ENCODE measurements at places on chromosomes 3 and 15.
A peak's percentile ranks its signal among the peaks of the same experiment; 100 is the strongest.

DNA sequence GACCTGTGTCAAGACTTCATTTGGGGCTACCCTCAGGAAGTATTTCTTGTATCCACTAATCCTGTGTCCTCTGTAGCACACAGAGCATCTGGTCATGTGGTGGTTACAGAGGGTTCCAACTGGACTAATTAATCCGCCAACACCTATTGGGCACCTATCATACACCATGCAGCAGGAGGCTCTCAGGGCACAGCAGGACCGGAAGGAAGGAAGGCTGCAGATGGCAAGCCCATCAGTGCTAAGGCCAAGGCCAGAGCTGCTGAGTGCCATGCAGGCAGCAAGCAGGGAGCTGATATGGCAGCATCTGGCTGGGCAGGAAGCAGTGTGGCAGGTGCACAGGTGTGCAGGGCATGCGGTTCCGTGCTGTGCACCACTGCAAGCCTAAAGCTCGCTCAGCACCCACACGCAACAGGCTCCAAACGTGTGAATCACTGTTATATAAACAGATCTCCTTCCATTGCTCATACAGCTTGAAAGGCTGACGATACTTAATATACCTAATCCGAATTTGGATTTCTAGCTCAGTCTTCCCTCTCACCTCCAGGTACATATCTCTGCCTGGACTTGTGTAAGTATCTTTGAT lies 64.4 kb upstream of the SNRPA1 start:
- H3K27ac ChIP-seq, result no peak overlapping the region
- H3K27me3 ChIP-seq, result no peaks in the 10 kb centered on the region
- H3K4me3 ChIP-seq, result no peak overlapping the region
- no peaks in the 10 kb centered on the region for H3K4me1 ChIP-seq
- no peaks in the 10 kb centered on the region for H3K36me3 ChIP-seq

- no peaks in the 10 kb centered on the region for H3K27me3 ChIP-seq
- DNase-seq, result no peak
- no peaks in the 10 kb centered on the region for H3K36me3 ChIP-seq
Measured at GRCh38 chr3:65114041-65114440, 426.2 kb upstream of the ADAMTS9 start.

GRCh38 chr3:36380221-36381031 lies at the start of gene STAC:
Gene STAC (plus strand): TSS chr3:36380504. CDS start chr3:36380644, 140 bp downstream.
- DNase-seq, result peak; percentile 20
- H3K36me3 ChIP-seq, result no peaks in the 10 kb centered on the region
- no peak within 1 kb of the TSS for H3K4me3 ChIP-seq
- H3K27ac ChIP-seq, result no peak within 1 kb of the TSS
- H3K27me3 ChIP-seq, result peaks cover 22% of the 10 kb centered on the region

DNA sequence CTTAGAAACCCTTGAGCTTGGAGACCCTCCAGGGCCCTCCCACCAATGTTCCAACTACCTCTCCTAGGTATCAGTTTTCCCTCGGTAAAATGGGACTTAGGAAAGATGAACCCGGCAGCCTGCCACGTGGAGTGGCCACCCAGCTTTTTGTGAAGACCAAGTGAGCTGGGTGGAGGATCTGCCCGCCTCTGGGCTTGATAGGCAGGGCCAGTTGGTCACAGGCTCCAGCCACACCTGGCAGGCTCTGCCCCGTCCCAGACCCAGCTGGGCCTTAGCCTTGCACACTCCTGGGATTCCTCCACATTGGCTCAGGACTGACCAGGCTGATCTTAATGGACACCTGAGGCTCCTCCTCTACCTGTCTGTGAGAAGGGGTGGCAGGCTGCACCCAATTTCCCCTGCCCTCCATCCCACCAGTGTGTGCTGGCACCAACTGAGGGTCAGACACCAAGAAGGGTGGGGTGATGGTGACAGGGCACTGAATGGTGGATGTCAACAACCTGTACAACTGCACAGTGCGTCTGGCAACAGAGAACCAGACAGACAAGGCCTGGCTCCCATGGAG lies 761 bp upstream of the GRIP2 start:
- H3K4me1 ChIP-seq, result no peaks in the 10 kb centered on the region
- DNase-seq, result no peak
- H3K27ac ChIP-seq, result no peak overlapping the region
- no peaks in the 10 kb centered on the region for H3K36me3 ChIP-seq

GRCh38 chr3:159001711-159002110 lies 199.9 kb downstream of the MFSD1 start:
- H3K27ac ChIP-seq, result no peak overlapping the region
- H3K27me3 ChIP-seq, result no peaks in the 10 kb centered on the region

GRCh38 chr3:127288921-127289705 lies 1.3 kb upstream of the PRR20G start:
- no peaks in the 10 kb centered on the region for H3K36me3 ChIP-seq
- peak; percentile 49 for DNase-seq
- no peaks in the 10 kb centered on the region for H3K4me1 ChIP-seq
- H3K4me3 ChIP-seq, result no peak overlapping the region
- H3K27ac ChIP-seq, result no peak overlapping the region

GRCh38 chr3:8617921-8618320 lies 26.7 kb downstream of the SSUH2 start:
- DNase-seq, result no peak
- no peak overlapping the region for H3K27ac ChIP-seq
- peaks cover 2% of the 10 kb centered on the region for H3K4me1 ChIP-seq

DNA sequence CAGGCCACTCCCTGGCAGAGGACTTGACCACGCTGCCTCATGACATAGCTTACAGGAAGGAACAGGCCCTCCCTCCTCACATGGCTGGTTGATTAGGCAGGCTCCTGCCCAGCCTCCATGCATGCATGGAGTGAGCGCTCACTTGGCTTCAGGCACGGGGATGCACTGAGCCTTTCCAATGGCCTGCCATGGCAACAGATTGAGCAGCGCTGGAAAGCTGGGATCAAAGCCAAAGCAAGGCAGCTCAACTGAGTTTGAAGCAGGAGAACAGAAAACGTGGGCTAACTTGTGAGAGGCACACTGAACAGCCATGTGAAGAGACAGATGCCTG lies 5.9 kb upstream of the GRAMD2A start:
- peaks cover 17% of the 10 kb centered on the region for H3K4me1 ChIP-seq
- peaks cover 85% of the 10 kb centered on the region for H3K36me3 ChIP-seq
- DNase-seq, result no peak
- H3K27ac ChIP-seq, result no peak overlapping the region
- H3K4me3 ChIP-seq, result no peak overlapping the region

DNA sequence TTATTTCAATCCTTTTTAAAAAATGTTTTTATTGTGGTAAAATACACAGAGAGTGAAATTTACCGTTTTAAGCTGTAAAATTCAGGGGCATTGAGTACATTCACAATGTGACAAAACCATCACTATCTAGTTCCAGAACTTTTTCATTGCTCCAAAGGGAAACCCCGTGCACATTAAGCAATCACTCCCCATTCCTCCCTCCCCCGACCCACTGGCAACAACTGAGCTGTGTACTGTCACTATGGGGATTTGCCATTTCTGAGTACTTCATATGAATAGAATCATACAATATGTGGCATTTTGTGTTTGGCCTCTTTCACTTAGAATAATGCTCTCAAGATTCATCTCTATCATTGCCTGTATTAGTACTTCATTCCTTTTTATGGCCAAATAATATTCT lies 45.5 kb upstream of the BOC start:
- H3K4me3 ChIP-seq, result no peak overlapping the region
- H3K4me1 ChIP-seq, result no peaks in the 10 kb centered on the region
- H3K36me3 ChIP-seq, result no peaks in the 10 kb centered on the region
- peaks cover 10% of the 10 kb centered on the region for H3K27me3 ChIP-seq

GRCh38 chr15:90001683-90002427 lies 731 bp downstream of the ZNF710 start:
- peaks cover 24% of the 10 kb centered on the region for H3K36me3 ChIP-seq
- peaks cover 62% of the 10 kb centered on the region for H3K4me1 ChIP-seq

- no peak overlapping the region for H3K4me3 ChIP-seq
- no peak for DNase-seq
- no peaks in the 10 kb centered on the region for H3K36me3 ChIP-seq
- H3K27ac ChIP-seq, result no peak overlapping the region
- no peaks in the 10 kb centered on the region for H3K4me1 ChIP-seq
- H3K27me3 ChIP-seq, result peaks cover 14% of the 10 kb centered on the region
Measured at GRCh38 chr15:61115241-61115640, 113.9 kb downstream of the RORA start.

GRCh38 chr3:33921608-33922007 lies 123.2 kb downstream of the PDCD6IP start:
- no peaks in the 10 kb centered on the region for H3K4me1 ChIP-seq
- H3K27ac ChIP-seq, result no peak overlapping the region
- no peak overlapping the region for H3K4me3 ChIP-seq
- no peaks in the 10 kb centered on the region for H3K27me3 ChIP-seq
- H3K36me3 ChIP-seq, result no peaks in the 10 kb centered on the region

DNA sequence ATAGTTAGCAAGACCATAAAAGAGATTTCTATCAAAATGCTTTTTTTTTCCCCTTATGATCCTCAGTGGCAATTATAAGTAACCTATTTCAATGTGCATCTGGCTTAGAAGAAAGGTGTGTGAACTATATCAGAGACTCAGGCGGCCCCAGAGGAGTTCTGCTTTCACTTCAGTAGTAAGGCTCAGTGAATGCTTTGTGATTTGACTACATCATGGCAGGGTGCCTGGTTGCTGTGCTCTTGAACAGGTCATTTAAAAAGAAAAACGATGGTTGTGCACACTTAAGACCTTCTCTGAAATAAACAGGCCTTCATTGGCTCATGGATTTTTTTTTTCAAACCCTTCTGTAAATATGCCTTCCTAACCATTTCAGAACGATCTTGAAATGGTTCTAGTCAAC lies 400.4 kb upstream of the RARB start:
- H3K4me3 ChIP-seq, result no peak overlapping the region
- H3K27me3 ChIP-seq, result no peaks in the 10 kb centered on the region
- no peaks in the 10 kb centered on the region for H3K36me3 ChIP-seq
- no peak overlapping the region for H3K27ac ChIP-seq
- H3K4me1 ChIP-seq, result no peaks in the 10 kb centered on the region
- DNase-seq, result no peak

- DNase-seq, result peak; percentile 93
- H3K27me3 ChIP-seq, result no peaks in the 10 kb centered on the region
- peaks cover 53% of the 10 kb centered on the region for H3K36me3 ChIP-seq
- H3K27ac ChIP-seq, result peak overlapping the region; percentile 94
- peak overlapping the region; percentile 66 for H3K4me3 ChIP-seq
Measured at GRCh38 chr3:141498598-141499223, 11.9 kb downstream of the RASA2 start.

DNA sequence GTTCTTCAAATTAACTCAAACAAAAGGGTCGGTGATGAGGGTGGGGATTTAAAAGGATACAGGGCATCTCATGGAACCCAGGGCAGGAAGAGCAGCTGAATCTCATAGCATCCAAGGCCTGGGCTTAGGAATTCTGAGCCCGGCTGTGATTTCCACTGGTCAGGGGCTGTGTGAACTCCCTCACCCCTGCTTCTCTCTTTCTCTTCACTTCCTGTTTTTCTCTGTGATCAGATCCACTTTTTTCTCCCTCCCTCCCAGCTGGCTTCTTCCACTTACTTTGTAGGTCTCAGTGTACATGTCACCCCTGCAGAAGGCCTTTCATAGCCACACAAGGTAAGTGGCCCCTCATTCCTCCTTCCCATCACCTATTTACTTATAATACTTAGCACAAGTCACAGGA lies 68.2 kb upstream of the CORO2B start:
- H3K4me3 ChIP-seq, result no peak overlapping the region
- DNase-seq, result no peak
- H3K4me1 ChIP-seq, result no peaks in the 10 kb centered on the region
- peaks cover 40% of the 10 kb centered on the region for H3K27me3 ChIP-seq
- H3K27ac ChIP-seq, result no peak overlapping the region

- no peaks in the 10 kb centered on the region for H3K36me3 ChIP-seq
- no peak overlapping the region for H3K27ac ChIP-seq
- H3K4me3 ChIP-seq, result no peak overlapping the region
- H3K4me1 ChIP-seq, result no peaks in the 10 kb centered on the region
- peaks cover 49% of the 10 kb centered on the region for H3K27me3 ChIP-seq
- DNase-seq, result no peak
Measured at GRCh38 chr3:49566312-49566711, 12.0 kb downstream of the BSN start.

- peaks cover 3% of the 10 kb centered on the region for H3K4me1 ChIP-seq
- no peaks in the 10 kb centered on the region for H3K27me3 ChIP-seq
- peaks cover 74% of the 10 kb centered on the region for H3K36me3 ChIP-seq
- no peak overlapping the region for H3K4me3 ChIP-seq
- H3K27ac ChIP-seq, result no peak overlapping the region
Measured at GRCh38 chr3:15256861-15257341, 50.9 kb downstream of the CAPN7 start.

DNA sequence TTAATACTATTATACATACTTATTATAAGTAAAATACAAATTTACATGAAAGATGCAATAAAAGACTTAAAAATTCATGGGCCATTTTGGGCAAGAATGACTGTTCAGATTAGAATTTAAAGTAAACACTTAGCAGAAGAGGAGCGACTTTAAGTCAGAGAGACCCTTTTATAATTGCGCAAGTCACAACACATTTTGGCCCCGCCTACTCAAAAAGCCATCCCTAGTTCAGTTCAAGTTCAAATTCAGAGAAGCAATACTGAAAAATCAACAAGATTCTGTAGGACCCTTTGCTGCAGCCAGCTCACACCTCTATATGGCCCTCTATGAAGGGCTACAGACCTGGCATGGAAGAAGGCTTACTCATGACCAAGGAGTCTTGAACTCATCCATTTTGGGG lies 64.6 kb downstream of the PEAK1 start:
- H3K36me3 ChIP-seq, result no peaks in the 10 kb centered on the region
- no peaks in the 10 kb centered on the region for H3K27me3 ChIP-seq
- no peak overlapping the region for H3K4me3 ChIP-seq
- DNase-seq, result no peak

- H3K4me3 ChIP-seq, result no peak overlapping the region
- H3K27ac ChIP-seq, result no peak overlapping the region
- peaks cover 27% of the 10 kb centered on the region for H3K4me1 ChIP-seq
- DNase-seq, result no peak
Measured at GRCh38 chr15:66476535-66476934, 21.0 kb downstream of the SNAPC5 start.

DNA sequence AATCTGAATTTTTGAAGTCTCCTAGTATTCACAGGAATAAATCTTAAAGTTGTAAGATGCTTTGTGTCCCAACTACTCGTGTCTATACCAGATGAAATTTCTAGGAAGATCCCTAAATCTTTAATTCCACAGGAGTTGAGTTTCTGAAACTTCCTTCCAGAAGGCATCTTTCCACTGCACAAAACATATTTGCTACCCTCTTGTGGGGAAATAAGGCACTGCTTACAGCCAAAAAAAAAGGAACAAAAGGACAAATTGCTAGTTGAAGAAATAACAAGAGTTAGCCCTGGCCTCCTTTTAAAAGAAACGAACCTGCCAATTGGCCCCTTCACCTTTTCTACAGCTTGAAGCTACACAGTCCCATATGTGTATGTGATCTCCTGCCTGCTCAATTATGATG lies 54.0 kb downstream of the TAFA4 start:
- peaks cover 8% of the 10 kb centered on the region for H3K27me3 ChIP-seq
- H3K4me1 ChIP-seq, result no peaks in the 10 kb centered on the region
- no peak overlapping the region for H3K4me3 ChIP-seq

Measured in activated naive CD4-positive, alpha-beta T cell treated with anti-CD3 and anti-CD28 coated beads, Interleukin-2, amount 10 ng/mL, durations not matched to agents 7 days and 5 days (primary cell).